ENCODE measurements at places on chromosomes 11 and 22. TPM values are rescaled to one million over a fixed set of nuclear protein-coding genes. Genes with fewer than 3 reads are reported as not detected.
A peak's percentile ranks its signal among the peaks of the same experiment; 100 is the strongest.

Gene KRTAP5-8
- not detected for total RNA-seq

Gene VSIG2
- not detected for total RNA-seq

Gene SAA4
- not detected for total RNA-seq

Gene OR52B4
- not detected for total RNA-seq

DNA sequence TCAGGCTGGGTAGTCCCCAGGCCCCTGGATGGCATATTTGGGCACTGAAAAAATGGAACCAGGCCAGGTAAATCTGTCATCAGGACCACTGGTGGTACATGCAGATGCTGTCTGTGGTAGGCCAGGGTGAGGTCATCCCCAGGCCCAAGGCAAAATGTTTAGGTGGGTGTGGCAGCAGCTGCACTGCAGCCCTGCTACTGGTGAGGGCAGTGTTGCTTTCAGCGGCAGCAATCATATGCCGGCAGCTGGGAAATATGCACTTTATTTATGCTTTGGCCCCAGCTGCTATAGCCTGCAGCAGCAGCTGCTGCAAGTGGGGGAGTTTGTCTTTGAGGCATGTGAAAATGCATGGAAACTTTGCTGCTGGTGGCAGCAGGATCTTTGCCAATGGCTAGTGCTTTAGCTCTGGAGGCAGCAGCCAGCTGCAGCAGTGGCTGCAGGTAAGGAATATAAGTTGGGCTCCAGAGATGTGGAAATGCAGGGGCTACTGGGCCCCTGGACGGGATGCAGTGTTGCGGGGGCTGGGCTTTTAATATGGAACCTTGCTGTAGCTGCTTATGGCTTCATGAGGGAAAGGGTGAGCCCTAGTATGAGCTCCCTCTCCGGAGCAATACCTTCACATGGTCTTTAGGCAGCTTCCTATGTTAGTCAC is 365.7 kb upstream of the CADM1 start:
- no peaks in the 10 kb centered on the region for H3K27me3 ChIP-seq
- no peaks in the 10 kb centered on the region for H3K36me3 ChIP-seq
- H3K4me3 ChIP-seq = no peak overlapping the region
- no peak overlapping the region for H3K27ac ChIP-seq
- peak; percentile 7 for DNase-seq

- no peak for DNase-seq
- H3K36me3 ChIP-seq = no peaks in the 10 kb centered on the region
- H3K27ac ChIP-seq = no peak overlapping the region
- H3K4me3 ChIP-seq = no peak overlapping the region
- no peaks in the 10 kb centered on the region for H3K27me3 ChIP-seq
- H3K4me1 ChIP-seq = no peaks in the 10 kb centered on the region
Measured at GRCh38 chr11:57981536-57981935, 42.1 kb upstream of the OR9Q1 start.

DNA sequence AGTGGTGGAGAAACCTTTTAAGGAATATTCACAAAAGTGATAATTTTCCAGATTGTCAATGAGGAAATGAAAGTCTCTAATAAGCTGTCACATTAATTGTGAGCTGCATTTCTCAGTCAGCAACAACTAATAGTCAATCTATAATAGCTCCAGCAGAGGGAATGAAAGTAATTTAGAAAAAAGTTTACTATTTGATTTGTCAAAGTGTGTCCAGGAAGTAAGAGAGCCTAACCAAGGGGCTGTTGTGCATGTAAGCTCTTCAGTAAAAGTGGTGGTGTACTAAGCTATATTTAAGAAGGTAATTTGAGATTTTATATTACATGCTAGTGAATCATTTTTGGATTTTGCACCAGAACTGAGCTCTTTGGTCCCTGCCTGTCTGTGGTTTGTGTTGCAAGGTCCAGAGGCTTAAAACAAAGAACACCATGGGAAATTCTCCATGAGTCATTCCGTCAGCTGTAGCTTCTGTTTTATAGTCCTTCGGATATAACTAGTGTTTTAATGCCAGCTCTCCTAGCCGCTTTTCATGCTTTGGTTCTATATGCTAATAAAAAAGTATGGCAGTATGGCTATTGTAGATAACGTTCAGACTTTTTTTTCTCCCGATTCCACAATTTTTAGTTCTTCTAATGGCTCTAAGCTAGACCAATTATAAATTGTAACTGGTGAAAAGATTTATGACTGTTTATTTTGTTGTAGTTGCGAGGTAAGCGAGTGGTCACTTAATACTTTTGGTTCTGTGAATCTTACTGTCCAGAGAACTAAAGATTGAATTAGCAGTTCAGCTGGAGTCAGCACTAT is 64.6 kb downstream of the ARHGEF12 start:
- H3K27me3 ChIP-seq = no peaks in the 10 kb centered on the region
- H3K36me3 ChIP-seq = no peaks in the 10 kb centered on the region
- peak; percentile 47 for DNase-seq
- peak overlapping the region; percentile 22 for H3K4me3 ChIP-seq
- H3K27ac ChIP-seq = peak overlapping the region; percentile 43
- H3K4me1 ChIP-seq = peaks cover 11% of the 10 kb centered on the region

GRCh38 chr11:19673924-19674729 is 38.5 kb upstream of the NAV2 start:
- no peak overlapping the region for H3K27ac ChIP-seq
- H3K36me3 ChIP-seq = no peaks in the 10 kb centered on the region
- no peak overlapping the region for H3K4me3 ChIP-seq
- H3K27me3 ChIP-seq = no peaks in the 10 kb centered on the region

DNA sequence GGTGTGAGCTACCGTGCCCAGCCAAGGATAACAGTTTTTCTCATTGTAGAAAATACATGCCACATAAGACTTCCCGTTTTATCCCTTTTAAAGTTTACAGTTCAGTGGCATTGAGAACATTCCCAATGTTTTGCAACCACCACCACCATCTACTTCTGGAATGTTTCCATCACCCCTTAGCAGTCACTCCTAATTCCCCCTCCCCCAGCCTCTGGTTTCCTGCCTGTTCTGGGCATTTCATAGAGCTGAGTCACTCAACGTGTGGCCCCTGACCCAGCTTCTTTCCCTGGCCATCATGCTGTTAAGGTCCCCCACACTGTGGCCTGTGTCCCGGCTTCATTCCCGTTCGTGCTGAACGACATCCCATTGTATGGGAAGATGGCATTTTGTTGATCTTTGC is 30.7 kb downstream of the FGF4 start:
- peaks cover 43% of the 10 kb centered on the region for H3K4me1 ChIP-seq
- H3K36me3 ChIP-seq = no peaks in the 10 kb centered on the region
- peak; percentile 100 for DNase-seq
- H3K27me3 ChIP-seq = no peaks in the 10 kb centered on the region

- H3K4me3 ChIP-seq = no peak overlapping the region
- H3K27ac ChIP-seq = peak overlapping the region; percentile 49
- no peak for DNase-seq
- H3K4me1 ChIP-seq = peaks cover 84% of the 10 kb centered on the region
Measured at GRCh38 chr22:36341640-36342041, 46.1 kb downstream of the MYH9 start.

DNA sequence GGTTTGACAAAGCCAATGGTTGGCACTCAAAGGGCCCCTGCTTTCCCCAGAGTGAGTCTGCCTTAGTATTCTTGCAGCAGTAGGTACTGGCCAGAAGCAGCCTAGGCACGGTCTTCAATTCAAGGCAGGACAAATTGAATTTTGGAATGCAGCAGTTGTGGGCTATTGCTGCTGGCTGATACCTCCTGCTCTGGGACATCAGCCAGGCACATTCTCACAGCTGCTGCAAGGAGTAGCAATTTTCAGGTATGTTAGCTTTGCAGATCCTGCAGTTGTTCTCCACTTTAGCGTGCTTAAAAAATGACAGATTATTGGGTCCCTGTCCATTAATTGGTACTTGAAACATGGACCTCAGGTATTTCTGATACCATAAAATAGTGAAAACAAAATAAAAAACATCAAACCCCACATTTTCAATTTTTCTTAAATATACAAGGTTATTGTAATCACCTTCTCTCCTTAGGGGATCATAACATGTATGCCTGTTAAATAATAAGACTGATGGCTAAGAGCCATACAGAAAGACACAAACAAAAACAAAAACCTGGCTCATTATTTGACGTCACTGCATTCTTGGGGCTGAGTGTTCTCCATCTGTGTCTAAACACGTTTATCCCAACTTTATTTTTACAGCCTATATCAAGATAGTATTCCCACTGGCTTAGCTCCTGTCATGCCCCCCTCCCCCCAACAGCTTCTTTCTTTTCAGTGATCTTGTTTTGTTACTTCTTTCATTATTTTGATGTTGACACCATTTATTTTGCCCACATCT is 85.1 kb upstream of the CARD18 start:
- H3K27me3 ChIP-seq = no peaks in the 10 kb centered on the region
- H3K36me3 ChIP-seq = no peaks in the 10 kb centered on the region
- no peak for DNase-seq
- no peak overlapping the region for H3K27ac ChIP-seq

- no peak for DNase-seq
- H3K4me3 ChIP-seq = no peak overlapping the region
- peaks cover 15% of the 10 kb centered on the region for H3K4me1 ChIP-seq
- H3K27ac ChIP-seq = no peak overlapping the region
- H3K27me3 ChIP-seq = no peaks in the 10 kb centered on the region
- H3K36me3 ChIP-seq = no peaks in the 10 kb centered on the region
Measured at GRCh38 chr22:28999919-29000556, 61.6 kb downstream of the C22orf31 start.

DNA sequence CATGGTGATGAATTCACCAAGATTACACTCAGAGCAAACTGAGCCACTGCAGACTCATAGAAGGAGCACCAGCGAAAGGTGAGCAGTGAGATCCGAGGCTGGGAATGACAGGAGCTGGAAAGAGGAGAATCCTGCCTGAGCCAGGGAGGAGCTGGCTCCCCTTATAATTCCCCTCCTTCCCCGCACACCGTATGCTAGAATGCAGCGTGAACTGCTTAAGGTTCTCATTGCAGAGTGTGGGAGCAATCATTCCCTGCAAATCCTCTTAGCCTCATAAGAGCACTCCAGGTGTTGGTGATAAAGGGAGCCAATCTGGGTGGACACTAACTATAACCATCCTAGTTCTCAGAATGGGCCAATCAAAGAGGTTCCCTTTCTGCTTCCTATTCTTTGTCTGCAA is 127.6 kb upstream of the TEAD1 start:
- no peaks in the 10 kb centered on the region for H3K27me3 ChIP-seq
- DNase-seq = no peak
- peaks cover 19% of the 10 kb centered on the region for H3K4me1 ChIP-seq
- no peak overlapping the region for H3K27ac ChIP-seq

DNA sequence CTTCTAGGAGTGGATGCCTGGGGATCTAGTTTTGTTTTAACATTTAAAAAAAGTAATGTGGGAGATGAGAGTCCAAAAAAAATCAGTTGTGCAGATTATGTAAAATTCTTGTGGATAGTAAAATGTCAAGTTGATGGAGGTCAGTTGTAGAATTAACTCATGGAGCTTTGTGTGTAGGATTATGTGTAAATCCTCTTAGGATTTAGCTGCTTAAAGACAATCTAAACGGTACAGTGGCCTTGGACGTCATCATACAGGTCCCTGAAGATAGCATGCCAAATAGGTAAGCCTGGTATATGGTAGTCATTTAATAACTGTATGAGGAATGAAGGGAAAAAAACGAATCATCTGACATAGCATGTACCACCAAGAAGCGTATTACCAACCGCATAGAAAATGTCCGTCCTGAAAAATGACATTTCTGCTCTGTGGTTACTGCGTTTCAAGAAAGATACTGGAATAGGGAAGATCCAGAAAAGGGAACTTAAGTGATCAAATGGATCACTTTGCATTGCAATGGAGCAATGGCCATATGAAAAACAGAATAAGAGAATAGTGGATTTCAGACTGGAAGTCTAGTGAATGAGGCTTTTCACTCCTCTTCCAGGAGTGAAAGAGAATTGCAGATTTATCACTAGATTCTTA is 61.3 kb downstream of the BCL2L13 start:
- H3K27ac ChIP-seq = no peak overlapping the region
- H3K4me1 ChIP-seq = peaks cover 8% of the 10 kb centered on the region
- DNase-seq = no peak
- H3K27me3 ChIP-seq = no peaks in the 10 kb centered on the region
- no peak overlapping the region for H3K4me3 ChIP-seq

DNA sequence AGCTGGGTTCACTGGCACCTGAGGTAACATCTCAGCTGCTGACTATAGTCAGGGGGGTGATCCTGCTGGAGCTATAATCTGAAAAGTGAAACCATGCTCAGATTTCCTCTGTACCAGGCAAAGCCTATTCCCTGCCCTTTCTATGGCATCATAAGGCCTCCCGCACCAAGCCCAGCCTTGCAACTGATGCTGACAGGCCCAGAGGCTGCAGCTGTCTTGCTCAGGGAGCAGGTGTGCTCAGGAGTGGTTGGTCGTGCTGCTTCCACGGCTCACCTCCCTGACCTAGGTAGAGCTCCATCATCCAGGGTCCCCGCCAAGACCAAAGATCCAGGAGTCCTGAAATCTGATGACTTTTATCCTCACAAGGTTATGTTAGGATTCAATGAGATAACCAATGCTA is 121.7 kb downstream of the FEZ1 start:
- no peaks in the 10 kb centered on the region for H3K4me1 ChIP-seq
- H3K27ac ChIP-seq = no peak overlapping the region
- H3K36me3 ChIP-seq = no peaks in the 10 kb centered on the region
- H3K4me3 ChIP-seq = no peak overlapping the region
- no peaks in the 10 kb centered on the region for H3K27me3 ChIP-seq
- no peak for DNase-seq

GRCh38 chr11:121524233-121524631 is 71.5 kb upstream of the SORL1-AS1 start:
- no peaks in the 10 kb centered on the region for H3K27me3 ChIP-seq
- no peak overlapping the region for H3K27ac ChIP-seq
- DNase-seq = no peak
